Sciatic nerve (tissue), 2 donors: ENCODE measurements at places on chromosomes 1 and 21.
A peak's percentile ranks its signal among the peaks of the same experiment; 100 is the strongest.

DNA sequence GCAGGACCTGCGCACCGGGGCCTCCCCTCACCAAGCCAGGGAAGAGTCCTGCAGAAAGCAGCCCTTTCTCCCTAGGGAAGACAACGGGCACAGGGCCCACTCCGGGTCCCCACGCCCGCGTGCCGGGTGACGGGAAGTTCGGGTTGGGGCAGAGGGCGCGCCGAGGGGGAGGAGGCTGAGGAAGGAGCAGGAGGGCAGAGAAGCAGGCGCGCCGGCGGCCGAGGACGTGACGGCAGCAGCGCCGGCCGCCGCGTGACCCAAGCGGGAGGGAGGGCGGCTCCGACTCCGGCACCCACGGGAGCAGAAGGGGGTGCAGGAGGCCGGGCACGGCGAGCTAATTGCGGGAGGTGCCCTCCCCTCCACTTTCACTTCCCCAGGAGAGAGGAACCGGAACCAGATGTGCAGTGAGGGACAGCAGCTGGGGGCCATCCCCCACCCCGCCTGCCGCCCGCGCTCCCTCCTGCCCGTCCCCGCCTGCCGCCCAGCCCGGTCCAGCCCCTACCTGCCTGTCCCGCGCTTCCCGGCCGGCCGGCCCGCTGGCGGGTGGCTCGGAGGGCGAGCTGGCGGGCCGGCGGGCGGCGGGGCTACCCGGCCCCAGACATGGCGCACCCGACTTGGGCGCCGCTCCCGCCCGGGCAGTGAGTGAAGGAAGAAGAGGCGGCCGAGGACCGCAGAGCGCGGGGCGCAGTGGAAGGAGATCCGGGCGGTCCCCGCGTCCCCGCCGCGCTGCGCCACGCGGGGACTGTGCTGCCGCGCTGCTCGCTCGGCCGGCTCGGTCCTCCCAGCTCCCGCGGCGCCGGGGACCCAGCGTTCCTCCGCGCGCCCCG lies 510 bp downstream of the DENND4B start:
- DNase-seq = peak; percentile 93

- no peak for DNase-seq
Observed at GRCh38 chr21:37799211-37800056, 116.8 kb downstream of the KCNJ6 start.

GRCh38 chr1:212152308-212152693 lies 116.8 kb downstream of the DTL start:
- no peak for DNase-seq

DNA sequence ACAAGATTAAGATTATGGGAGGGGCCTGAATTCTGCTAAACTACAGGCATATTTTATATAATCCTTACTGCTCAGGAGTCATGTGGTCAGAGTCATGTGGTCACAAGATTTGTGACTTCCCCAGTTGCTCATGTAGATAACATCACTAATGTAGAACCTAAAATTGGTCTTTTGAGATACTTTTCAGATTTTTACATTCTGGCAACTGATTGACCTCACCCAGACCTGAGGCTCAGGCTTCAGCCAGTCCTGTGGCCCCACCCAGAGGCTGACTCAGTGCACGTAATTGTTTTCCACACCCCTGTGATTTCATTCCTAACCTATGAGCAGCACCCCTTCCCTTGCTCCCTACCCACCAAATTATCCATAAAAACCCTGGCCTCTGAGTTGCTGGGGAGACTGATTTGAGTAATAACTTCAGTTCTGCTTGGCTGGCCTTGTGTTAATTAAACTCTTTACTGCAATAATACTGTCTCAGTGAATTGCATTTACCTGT lies 41.7 kb upstream of the ZNF326 start:
- no peak for DNase-seq

DNA sequence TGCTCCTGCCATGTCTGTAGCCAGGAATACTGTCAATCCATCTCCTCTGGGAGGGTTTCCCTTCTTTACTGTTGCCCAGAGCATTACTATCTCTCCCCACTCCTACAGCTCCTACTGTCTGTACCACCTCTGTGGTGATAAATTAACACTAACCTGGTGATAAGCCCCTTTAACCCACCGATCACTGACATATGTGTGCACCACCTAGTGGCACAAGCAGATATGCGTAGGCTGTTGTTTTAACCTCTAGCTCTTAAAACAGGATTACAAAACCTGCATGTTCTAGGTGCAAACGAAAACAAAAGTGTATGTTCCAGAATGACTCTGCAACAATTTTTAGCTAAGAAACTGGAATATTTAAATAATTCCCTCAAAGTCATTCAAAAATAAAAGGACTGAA lies 93.9 kb upstream of the BEND5 start:
- DNase-seq = no peak

DNA sequence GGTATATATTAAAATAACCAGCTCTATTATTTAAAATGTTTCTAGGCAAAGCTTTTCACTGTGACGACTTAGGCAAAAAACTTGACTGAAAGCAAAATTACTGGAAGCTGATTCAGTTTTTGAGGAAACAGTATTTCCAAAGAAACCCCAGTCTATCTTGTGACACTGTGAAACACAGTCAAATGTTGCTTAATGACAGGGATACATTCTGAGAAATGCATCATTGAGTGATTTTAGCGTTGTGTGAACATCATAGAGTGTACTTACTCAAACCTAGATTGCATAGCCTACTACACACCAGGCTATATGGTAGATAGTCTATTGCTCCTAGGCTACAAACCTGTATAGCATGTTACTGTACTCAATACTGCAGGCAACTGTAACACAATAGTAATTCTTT lies 116.9 kb upstream of the KCNK1 start:
- DNase-seq = no peak

GRCh38 chr1:92583821-92584760 lies 97.4 kb upstream of the GFI1 start:
- no peak for DNase-seq

DNA sequence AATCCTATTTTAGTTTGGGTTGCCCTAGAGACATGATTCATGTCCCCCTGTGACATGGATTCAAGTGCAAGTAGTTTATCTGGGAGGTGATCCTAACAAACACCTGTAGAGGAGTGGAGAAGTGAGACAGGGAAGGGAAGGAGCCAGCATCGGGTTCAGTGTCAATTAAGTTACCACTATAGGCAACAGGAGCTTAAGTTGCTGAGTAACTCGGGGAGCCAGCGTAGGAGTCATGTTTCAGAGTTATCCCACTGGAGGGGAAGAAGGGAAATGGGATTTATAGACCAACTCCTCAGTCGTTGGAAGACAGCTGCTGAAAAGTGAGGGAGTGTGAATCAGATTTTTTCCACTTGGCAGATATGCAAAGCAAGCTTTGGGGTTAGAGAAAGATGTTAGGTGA lies 54.9 kb downstream of the SLC30A7 start:
- no peak for DNase-seq

DNA sequence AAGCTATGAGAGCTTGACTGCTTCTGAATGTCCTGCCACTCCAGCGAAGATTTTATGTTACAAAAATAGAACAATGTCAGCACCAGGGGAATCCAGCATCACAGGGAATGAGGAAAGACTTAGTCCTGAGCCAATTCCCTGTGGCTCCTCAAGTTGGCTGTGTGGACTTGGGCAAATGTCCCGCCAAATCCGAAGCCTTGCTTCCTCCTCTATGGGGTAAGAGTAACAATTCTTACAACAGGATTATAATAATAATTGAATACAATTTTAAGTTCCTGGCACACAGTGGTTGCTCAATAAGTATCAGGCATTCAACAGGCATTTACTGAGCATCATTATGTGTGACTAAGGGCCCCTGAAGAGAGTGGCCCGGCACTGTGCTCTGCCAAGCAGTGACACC lies 44.4 kb downstream of the STPG1 start:
- no peak for DNase-seq

GRCh38 chr1:78370779-78371482 lies 119.8 kb upstream of the PTGFR start:
- no peak for DNase-seq

- DNase-seq = no peak
Observed at GRCh38 chr1:215397106-215397505, 170.0 kb upstream of the KCTD3 start.

DNA sequence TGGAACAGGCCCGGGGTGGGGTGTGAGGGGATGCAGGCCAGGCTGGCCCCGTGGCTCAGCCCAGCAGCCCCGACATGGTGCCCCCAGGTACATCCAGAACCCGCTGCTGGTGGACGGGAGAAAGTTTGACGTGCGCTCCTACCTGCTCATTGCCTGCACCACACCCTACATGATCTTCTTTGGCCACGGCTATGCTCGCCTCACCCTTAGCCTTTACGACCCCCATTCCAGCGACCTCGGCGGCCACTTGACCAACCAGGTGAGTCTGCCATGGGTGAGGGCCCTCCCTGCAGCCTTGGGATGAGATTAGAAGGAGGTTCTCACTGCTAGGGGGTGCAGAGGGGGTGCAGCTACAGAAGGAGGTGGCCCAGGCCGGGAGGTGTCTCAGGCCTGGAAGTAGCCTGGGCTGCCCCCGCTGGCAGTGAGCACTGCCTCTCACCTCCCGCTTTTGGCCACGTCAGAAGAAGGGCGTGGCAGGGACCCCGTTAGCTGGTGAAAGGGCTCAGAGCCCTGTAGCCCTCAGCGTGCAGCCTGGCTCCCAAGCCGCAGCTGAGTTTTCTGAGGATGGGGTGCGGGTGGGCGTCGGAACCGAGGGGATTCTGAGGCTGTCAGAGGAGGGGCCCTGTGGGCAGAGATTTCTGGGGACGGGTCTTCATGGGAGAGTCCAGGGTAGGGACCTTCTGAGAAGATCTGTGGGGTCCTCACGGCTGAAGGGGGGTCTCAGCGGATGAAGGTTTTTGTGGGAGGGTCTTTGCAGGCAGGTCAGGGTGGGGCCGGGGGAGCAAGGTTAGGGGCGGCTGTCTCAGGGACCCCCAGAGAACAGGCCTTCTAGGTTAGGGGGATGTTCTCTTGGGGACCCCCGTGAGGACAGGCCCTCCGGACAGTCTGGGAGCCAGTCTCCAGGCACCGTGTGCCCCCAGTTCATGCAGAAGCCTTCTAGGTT lies 10.4 kb downstream of the TTLL10 start:
- DNase-seq = no peak

DNA sequence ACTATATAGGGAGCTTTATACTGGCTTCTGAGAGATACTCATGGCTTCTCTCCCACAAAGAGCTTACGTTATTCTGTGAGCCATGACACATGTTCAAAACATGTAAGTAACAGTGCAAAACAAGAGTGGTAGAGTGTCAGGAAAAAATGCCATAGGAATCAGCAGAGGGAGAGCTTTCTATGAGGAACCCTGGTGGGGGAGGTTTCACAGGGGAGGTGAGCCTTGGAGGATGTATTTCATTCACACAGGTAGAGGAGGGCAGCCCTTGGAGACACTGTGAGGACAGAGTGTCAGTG lies 72.7 kb upstream of the LYST start:
- peak; percentile 13 for DNase-seq

DNA sequence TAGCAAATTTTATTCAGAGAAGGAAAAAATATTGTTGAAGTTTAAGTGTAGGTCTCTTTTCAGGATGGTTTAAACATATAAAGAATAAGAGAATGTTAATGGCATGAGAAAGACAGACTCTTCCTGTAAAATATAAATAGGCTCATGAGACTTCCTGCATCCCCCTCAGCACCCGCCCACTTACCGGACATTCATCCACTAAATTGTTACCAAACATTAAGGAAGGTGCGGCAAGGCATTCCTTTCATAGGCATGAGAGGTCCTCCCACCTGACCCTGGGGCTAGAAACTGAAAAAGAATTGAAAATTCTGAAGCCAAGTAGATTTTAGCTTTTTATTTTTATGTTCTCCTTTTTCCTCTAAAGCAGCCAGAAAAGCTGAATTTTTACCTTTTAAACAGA lies 10.6 kb upstream of the USP1 start:
- no peak for DNase-seq

DNA sequence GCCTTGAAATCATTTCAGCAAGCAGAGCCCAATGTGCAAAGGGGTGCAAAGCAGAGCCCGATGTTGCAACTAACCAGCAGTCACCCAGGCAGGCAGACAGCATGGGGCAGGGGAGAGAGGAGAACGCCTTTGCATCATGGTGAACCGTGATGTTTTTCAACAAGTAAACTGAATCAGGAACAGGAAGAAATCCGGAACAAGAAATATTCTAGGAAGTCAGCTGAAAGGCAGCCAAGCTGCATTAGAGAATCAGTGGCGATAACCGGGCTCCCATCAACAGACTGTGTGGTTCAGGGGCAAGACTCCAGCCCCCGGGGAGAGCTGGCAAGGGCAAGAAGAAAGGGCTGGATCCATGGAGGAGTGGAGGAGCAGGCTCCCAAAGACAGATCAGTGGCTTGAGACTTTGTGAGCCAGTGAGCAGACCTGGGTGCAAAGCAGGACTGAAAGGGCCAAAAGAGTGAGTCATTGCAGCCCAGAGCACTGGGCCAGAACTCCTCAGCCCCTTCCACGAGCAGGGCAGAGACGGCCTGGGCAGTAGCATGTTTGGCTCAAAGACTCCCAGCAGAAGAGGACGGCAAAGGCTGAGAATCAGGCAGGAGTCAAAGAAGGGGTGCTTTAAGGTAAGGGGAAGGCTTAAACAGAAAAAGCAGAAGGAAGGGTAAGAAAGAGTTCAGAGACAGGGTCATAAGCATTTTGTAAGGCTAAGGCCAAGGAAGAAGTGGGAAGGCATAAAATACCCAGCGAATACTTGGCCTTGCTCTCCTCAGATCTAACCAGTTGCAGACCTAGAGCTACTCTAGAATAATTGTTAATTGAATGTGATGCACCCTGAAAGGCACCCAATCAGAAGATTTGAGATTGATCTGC lies 155.0 kb downstream of the SETD4 start:
- no peak for DNase-seq

DNA sequence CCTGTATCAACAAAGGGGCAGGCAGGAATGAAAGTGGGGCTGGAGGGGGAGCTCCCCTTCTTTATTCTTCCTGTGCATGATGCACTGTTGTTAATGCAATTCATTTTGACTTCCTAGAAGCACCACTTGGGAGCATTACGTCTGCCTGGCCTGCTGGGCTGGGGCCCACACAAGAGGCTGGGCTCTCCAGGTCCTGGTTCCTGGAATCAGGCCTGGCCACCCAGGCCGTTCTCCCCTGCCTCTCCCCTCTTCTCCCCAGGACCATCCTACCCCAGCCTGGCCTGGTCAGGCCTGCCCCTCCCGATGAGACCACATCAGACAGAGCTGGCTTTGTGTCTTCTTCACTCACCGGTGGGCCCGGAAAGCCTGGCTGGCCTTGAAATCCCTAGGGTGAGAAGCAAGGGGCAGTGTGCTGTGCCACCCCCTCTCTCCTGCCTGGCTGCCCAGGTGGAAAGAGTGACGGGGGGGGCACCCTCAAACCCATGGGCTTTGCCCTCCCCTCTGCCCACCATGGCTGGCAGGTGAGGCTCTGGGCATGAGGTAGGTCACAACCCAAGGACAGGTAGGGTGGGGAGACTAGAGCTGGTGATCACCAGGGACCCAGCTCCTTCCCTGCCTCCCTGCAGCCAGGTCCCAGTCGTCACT lies 20.7 kb upstream of the PEF1 start:
- DNase-seq = no peak

GRCh38 chr1:97158691-97159096 lies 437.1 kb downstream of the PTBP2 start:
- no peak for DNase-seq
